Urinary bladder (tissue), 4 donors: ENCODE measurements at places on chromosomes 11 and 22. TPM values are rescaled to one million over a fixed set of nuclear protein-coding genes. Genes with fewer than 3 reads are reported as not detected.

DNA sequence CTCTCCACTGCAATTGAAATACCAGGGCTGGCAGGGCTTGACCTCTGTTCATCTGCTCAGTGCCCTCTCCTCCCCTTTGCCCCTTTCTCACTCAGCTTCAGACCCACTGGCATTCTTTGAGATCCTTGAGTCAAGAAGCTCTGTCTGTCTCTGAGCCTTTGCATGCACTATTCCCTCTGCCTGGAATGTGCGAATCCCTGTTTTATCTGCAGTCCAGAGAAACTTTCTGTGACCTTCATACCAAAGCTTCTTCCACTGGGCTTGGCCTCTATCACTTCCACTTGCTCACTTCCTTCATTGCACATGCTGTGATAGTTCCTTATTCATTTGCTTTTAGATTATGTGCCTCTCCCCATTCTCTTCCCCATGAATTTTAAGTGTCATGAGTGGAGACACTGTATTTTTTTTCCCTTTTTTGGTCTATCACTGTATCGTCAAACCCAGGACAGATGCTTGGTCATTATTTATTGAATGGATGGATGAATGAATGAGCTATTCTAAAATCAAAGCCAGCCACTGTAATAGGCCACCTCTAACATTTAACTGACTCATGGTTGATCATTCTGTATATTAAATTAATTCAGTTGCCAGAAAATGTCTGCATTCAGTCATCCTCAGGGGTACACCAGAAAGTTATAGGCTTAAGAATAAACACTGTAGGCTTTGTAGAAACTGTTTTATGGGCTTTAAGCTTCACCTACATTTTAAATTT, 88.7 kb upstream of the TIMP3 start:
- DNase-seq = no peak

GRCh38 chr22:36405221-36405661, 17.5 kb upstream of the MYH9 start:
- DNase-seq = no peak

DNA sequence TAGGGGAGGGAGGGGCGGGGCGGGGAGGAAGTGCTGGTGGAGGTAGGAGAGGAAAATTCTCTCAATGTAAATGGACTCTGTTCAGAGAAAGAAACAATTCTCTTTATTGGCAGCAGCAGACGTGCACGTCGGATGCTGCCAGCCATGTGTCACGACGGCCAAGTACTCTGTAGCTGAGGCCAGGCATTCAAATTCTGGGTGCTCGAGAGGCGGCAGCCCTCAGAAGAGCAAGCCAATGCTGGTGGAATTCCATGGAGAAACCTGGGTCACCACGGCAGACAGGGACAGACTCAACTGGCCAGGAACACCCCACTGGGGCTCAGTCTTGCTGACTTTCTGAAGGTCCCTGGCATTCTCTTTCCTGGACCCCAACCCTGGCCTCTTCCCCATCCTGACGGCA, 90.8 kb downstream of the ABTB2 start:
- DNase-seq = no peak

DNA sequence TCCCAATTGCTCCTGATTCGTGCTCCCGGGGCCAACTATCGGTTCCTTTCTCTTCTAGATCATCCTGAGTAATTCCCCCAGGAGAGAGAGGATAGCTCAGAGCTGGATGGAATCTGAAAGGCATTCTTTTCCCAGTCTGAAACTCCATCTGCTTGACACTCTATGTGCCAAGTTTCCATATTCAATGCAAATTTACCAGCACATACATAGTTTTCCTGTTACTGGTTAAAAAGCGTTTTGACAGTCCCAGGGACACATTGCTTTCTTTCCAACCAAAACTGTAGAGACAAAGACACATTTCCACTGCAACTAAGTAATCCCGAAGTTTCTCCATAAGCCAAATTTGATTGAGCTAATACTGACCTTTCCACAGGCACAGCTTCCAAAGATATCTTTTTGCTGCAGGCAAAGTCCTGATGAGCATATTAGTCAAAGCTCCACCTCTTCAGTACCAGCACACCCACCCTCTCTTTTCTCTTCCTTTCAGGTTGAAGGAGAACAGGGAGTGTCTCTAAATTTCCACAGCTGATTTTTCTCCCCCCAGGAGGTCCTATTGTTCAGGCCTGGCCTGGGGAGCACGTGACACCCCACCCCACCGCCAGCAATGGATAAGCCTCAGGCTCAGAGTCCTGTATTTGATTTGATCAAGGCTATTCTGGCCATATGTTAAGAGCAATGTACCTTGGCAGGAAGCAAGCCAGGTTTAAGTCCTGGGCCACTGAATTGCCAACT, 9.7 kb upstream of the ANKK1 start:
- no peak for DNase-seq

DNA sequence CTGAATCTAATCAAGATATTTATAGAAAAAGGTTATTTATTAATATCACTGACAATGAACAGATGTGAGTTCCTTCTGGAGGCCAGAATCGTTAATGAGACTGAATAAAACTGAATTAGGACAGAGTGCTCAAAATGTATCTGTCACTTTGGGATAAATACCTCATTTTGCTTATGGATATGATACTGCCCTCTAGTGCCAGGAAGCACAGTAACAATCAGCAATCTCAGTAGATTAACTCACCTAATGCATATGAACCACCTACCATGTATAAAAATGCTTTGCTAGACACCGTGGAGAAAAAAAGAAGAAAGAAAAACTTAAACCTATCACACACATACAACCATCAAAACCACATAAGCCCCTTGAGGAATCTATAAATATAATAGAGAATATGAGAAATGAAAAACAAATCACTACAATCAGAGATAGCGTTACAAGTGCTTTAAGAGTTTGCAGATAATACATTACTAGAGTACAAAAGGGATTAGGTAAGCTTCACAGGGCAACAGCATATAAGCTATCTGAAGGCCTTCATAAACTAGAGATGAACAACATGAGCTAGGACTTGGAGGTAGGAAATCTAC, 117.4 kb downstream of the SGSM3 start:
- no peak for DNase-seq

The MGAT3 gene
- total RNA-seq = 4.2 TPM
